ENCODE measurements at places on chromosomes 2 and 18. TPM values are rescaled to one million over a fixed set of nuclear protein-coding genes. Genes with fewer than 3 reads are reported as not detected.

The RIT2 gene
- total RNA-seq = not detected

The TBR1 gene
- total RNA-seq = under 0.01 TPM

The RAB31 gene
- total RNA-seq = 18.9 TPM

The POTEJ gene
- not detected for total RNA-seq

The CD8B2 gene
- not detected for total RNA-seq

The ZEB2 gene
- 112 TPM for total RNA-seq

The CLEC4F gene
- not detected for total RNA-seq

The BOLL gene
- 0.08 TPM for total RNA-seq

The CPO gene
- not detected for total RNA-seq

Measured in epithelial cell of alveolus of lung (primary cell).